ENCODE measurements at places on chromosomes 1 and 21.

DNA sequence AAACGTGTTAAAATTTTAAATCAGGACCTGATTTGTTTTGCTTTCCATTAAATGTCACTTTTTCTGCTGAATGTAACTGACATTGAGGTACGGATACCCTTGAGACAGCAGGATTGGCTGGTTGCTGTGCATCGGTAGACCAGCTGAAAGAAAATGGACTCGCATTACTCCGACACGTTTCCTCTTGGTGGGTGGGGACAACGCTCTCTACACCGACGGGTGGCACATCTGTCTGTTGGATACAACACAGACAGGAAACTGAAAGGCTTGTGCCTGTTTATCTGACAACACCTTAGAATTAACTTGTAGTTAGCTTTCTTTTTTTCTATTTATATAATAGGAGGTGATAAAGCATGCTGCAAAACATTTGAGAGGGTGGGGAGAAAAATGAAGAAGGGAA is 19.4 kb downstream of the PRPF38A start:
- DNase-seq: peak; percentile 76

GRCh38 chr1:231384696-231385415 is 37.2 kb downstream of the EGLN1 start:
- DNase-seq: no peak

- DNase-seq: peak; percentile 38
Measured at GRCh38 chr1:41914516-41914915, 4.2 kb downstream of the HIVEP3 start.

GRCh38 chr1:33338440-33339211 is 17.7 kb upstream of the A3GALT2 start:
- DNase-seq: no peak

GRCh38 chr1:160200786-160201185 is 4.4 kb upstream of the PEA15 start:
- DNase-seq: no peak

DNA sequence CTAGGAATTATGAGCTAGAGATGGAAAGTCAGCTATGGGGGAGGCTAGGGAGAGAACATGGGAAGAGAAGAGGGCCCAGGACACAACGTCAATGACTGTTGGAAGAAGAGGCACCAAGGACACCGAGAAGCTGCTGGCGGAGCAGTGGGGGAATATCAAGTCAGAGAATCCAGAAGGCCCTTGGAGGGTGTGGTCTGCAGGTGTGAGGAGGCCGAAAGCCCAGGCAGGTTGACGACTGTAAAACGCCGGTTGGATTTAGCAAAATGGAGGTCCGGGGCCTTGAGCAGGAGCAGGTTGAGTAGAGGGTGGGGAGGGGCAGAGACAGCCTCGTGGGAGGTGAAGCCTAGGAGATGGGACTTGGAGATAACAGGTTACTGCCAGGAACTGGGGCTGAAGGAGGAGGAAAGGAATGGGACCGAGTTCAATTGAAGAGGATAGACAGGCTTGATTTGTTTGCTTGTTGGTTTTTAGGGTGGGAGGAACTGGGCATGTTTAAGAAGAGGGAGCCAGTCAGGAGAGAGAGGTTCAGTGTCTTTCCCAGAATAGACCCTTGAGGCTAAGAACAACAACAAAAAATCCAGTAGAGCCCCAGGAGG is 35.1 kb downstream of the EDN2 start:
- DNase-seq: no peak

- DNase-seq: no peak
Measured at GRCh38 chr1:17531682-17532487, 7.6 kb upstream of the ARHGEF10L start.

- DNase-seq: peak; percentile 53
Measured at GRCh38 chr1:201020721-201021629, 2.5 kb downstream of the KIF21B start.

Data from activated CD4-positive, alpha-beta T cell treated with anti-CD3 and anti-CD28 coated beads, Interleukin-2, amount 50 U/mL, for 16 hours (primary cell).